ENCODE measurements at places on chromosomes 5 and 9.

DNA sequence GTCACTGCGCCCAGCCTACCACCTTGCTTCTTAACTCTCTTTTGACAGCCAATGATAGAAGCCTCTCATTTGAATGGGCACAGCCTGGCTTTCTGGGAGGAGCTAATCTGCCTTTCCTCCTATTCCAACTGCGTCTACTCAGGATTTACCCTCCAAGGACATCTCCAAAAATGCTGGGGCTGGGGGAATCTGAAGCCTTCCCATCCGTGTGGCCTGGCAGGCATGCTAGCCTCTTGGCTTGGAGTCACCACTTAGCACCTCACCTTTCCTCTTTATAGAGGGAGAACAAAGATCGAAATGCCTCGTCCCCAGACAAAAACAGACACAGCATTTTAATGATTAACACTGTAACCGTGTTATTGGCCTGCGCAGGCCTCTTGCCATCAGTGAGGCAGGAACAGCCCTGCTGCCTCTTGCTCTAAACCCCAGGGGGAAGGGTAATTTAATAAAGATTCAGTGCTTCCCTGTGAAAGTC lies 108.2 kb upstream of the KLF4 start:
- no peak for DNase-seq

GRCh38 chr9:78369639-78370219 lies 72.8 kb downstream of the PSAT1 start:
- DNase-seq, result peak; percentile 79

DNA sequence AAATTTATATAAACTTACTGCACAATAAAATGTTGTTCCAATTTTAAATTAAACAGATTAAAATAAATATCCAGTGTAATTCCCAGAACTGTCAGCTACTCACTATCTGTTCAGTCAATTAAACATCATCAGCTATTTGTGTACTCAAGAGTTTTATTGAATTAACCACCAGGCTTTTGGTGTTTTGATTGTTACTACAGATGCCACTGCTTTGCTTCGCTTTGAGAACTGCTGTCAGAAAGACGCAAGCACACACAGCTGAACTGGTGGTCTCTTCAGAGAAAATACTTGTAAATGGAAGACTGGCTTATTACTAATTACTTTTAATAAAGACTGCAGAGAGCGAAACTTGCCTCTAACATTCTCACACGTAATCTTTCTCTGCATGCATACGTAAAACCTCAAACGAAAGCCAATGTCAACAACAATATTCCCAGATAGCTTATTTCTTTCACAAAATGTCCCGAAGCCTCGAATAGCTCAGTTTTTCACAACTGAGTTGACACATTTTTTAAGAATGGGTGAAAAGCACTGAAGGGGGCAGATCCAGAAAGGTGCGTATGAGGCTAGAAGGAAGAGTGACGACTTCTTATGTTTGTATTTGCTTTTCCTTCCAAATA lies 259.6 kb upstream of the RPS23 start:
- DNase-seq, result no peak

DNA sequence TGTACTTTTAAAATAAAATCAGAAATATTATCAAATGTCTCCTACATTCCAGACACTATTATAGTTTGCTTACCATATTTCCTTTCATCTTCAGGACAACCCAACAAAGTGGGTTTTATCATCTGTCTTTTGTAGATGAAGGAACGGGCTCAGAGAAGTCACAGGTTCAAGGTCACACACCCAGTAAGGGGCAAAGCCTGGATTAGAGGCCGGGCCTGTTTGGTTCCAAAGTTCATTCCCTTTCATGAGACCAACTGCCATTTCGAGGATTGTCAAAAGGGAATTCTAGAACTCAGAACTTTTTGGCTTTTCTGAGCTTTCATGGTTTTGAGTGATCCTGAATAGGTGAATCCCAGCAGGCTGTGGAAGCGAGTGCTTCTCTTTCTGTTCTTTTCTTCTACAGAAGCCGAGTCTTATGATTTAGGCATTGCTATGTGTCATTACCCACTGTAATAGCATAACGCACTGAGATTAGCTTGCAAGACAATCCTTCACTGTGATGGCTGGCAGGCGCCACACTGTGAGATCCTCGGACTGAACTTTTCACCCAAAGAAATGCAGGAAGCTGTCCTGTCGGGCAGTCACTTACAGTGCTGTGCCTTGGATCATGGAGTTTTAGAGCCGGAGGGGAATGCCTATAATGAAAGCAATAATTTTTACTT lies 43.8 kb upstream of the ANKH start:
- no peak for DNase-seq

GRCh38 chr5:35717718-35718117 lies 100.1 kb downstream of the SPEF2 start:
- DNase-seq, result no peak

- DNase-seq, result no peak
Observed at GRCh38 chr5:9157811-9158210, 388.1 kb downstream of the SEMA5A start.

GRCh38 chr9:137691646-137692351 lies 73.0 kb downstream of the EHMT1 start:
- DNase-seq, result no peak

DNA sequence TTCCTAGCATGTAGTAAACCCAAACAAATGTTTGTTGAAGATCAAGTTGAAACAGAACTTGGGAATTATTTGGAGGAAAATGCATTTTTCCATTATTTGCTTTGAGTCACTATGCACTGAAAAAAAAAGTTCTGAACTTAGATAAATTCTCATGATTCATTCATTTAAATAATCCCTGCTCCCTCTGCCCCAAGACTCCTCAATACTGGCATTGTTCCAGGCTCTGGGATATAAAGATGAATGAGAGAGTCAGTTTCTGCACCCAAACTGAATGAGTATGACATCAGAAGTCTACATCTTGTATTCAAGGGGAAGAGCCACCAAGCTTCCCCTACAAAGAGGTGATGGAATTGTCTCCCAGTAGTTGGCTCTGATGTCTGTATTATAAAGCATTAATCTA lies 123.9 kb downstream of the SEC61B start:
- DNase-seq, result no peak

DNA sequence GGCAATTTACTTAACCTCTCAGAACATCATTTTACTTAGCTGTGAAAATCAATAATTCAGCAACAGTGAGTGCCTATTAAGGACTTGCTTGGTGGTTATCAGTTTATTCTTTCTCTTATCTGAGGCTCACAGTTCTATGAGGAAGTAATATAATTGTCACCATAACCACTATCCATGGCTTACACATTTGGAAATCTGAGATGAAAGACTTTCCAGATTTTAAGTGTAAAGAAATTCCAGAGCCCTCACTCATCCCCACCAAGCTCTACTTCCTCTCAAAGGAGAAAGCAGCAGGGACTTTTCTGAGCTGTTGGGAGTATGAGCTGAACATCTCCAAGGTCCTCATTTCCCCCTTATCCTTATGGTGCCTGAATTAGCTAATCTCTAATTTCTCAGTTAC lies 321.5 kb downstream of the FBXL7 start:
- no peak for DNase-seq

DNA sequence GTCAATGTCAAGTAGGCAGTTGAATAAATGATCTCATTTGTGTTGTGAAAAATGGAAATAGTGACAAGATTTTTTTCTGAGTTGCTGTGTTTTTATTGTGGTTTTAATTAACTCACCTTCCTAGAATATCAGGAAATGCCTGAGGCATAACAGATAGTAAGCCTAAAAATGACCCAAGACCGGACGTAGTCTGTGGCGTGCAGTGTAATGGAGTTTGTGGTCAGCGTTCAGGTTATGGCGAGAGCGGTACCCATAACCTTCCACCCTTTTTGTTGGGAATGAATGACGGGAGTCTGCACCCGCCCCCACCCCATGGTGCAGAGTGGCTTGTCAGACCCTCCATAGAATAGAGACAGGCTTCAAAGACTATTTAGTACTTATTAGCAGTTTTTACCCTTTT lies 119.3 kb downstream of the GALNT10 start:
- no peak for DNase-seq

DNA sequence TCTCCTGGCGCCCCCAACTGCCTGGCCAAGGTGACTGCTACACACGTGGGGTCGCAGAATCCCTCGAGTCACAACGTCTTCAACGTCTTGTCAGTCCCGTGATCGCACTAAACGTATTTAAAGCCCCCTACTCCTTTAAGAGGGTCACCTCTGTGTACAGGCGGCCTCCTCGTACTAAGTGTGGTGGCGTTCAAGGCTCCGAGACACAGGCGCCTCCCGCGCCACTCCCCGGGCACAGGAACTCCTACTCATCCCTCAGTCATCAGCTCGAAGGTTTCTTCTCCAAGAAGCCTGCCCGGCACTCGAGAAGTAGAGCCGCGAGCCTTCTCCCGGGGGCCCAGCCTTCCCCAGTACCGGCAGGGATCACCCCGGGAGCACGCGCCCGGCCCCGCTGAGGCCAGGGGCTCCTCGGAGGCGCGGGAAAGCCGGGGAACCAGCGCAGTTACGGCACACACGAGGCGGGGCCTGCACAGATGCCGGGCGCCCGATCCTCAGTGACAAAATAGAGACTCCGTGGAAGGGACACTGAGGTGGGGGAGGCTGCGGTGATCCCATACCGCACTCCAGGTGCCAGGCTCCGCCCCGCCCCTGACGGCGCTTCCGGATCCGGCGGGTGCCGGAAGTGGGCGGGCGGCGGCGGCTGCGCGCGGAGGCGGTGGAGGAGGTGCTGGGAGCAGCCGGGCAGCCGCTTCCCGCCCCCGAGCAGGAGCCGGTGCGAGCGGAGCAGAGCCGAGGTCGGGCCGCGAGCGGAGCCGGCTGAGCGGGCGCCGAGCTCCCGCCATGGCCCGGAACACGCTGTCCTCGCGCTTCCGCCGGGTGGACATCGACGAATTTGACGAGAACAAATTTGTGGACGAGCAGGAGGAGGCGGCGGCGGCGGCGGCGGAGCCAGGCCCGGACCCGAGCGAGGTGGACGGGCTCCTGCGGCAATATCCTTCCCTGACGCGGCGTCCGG lies 6.9 kb downstream of the ARPC5L start:
- DNase-seq, result peak; percentile 97

- DNase-seq, result no peak
Observed at GRCh38 chr9:91857291-91858212, 92.5 kb downstream of the ROR2 start.

DNA sequence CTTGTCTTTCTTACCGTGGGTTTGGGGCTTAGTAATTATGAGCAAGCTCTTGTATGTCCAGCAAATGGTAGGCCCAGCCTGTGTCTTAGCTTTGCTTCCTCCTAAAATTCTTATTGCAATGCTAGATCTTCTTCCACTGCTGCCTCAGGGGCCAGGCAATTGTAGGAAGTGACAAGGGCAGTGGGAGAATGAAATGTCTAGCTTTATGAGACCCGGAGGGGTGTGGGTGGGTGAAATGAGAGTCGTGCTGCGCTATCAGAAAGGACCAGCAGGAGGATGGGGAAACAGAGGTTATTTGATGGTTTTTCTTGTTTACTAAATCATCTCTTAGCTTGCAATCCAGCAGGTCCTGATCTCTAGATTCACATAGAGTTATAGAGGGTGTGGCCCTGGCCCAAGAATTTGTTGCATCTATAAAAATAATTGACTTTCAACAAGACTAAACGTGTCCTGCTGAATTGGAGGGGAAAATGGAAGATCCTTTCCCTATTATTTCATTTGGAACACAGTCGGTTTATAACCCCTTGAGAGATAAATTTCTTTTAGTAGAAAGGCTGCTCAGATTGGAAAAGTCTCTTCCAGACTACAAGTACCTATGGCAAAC lies 43.7 kb downstream of the ZNF366 start:
- no peak for DNase-seq

GRCh38 chr5:20470997-20471396 lies 483.0 kb upstream of the CDH18 start:
- no peak for DNase-seq

- DNase-seq, result no peak
Observed at GRCh38 chr5:16644301-16644889, 27.6 kb upstream of the RETREG1 start.

DNA sequence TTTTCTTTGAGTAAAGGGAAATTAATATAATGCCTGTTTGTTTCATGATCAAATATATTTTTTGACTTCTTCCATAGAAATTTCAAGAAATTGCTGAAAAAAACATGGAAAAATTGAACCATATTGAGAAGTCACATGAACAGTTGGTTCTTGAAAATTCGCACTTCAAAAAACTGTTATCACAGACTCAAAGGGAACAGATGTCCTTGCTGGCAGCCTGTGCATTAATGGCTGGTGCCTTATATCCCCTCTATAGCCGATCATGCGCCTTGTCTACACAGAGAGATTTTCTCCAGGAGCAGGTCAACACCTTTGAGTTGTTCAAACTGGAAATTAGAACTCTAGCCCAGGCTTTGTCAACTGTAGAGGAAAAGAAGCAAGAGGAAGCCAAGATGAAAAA lies 191.4 kb downstream of the CCDC171 start:
- no peak for DNase-seq

DNA sequence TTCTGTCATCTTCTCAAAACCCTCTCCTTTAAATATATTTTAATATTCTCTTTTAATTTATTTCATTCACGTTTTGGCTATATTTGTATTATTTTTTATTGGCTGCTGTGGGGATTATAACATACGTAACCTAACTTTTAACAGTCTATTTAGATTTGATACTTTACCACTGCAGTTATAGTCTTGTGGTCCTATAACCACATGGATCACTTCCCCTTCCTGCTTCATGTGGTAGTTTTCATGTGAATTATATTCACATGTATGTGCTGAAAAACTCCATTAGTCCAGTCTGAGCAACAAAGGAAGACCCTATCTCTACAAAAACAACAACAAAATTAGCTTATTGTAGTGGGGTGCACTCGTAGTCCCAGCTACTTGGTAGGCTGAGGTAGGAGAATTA lies 34.3 kb downstream of the CENPP start:
- DNase-seq, result no peak

DNA sequence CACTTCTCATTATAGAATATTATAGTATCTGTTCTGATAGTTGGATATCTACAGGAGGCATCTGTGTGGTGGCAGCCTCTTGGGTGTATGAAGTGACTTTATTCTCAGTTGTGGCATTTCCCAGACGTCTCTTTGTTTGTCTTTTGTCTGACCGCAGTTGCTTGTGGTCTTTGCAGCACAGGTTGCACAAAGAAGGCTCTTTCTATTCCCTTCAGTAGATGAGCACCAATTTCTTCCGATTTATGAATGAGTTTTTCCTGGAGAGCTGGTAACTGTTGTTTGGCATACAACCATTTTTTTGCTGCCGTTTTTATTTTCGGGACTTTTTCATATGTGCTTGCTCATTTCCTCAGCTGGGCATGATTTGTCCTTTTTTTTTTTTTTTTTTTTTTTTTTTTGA lies 56.4 kb upstream of the MYO10 start:
- DNase-seq, result no peak

DNA sequence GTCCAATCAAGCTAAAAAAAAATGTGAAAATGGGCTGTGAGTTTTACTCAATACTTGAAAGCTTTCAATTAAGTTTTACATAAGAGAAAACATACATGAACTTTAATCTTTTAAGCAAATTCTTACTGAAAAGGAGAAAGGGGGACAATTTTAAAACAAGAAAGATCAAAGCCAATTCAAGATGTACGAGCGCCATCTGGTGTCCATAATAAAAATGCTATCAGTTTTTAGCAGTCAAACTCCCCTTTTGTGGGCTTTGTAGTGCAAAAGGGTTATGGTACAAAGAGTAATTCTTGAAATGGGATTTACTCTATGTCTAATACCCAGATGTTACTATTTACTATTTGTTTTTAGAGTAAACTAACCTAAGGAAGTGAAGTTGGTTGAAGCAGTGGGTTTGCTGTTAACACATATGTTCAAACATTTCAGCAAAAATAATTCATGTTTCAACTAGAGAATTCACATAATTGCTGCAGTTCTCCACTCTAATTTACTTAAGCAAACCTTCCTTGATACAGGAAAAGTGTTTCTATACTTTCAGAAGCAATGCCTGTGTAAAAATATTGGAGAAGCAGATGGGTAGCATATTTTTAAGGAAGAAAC lies 228.2 kb upstream of the TYRP1 start:
- peak; percentile 28 for DNase-seq
